ENCODE measurements at places on chromosomes 7 and 10.
A peak's percentile ranks its signal among the peaks of the same experiment; 100 is the strongest.

GRCh38 chr10:114276671-114277070, 37.6 kb downstream of the VWA2 start:
- no peak for DNase-seq

DNA sequence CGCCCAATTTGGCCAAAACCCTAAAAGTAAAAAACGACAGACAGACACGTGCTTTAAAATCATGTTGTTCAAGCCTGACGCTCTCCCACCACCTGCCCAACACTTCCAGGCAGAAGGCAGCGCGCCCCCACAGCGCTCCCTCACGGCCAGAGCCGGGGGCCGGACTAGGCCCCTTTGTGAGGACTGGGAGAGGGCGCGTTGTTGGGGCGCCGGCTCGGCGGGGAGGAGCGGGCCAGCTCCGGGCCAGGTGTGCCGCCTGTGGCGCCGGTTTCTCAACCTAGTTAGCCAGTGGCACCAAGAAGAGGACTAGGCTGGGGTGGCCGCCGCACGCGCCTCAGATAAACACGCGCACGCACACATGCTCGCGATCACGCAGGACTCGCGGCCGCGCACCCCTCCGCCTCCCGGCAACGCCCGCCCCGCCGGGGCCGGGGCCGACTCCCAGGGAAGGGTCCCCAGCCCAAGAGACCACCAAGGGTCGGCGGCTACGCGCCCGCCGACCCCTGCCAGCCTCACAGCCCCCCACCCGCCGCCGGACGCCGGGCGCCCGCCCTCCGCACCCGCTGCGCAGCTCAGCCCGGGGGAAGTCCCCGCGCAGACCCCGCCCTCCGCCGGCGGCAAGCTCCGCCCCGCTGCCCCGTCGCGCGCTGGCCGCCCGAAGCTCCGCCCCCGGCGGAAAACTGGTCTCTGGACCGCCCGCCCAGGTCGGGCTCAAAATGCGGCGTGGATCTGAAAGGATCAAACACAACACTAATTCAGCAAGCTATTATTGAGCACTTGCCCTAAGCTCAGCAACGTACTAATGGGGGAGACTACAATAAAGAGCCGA, at the start of gene IMMP2L:
IMMP2L (minus strand) TSS at position 589 of the 829 bp plus-strand sequence.
- DNase-seq, result peak; percentile 86

DNA sequence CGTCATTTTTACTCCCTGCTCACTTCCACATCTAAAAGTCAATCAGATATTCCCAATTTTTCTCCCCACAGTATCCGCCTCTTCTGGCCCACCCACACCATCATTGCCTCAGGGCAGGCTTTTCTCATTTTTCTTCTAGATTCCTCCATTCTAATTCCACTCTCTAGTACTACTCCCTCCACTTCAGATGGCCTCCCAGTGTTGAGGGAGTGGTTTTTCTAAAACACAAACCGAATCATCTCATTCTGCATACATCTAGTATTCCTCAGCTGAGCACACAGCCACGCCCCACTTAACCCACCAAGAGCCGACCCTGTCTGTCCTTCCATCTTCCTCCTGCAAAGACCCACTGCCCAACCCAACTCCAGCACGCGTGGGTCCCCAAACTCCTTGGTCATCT, 314.9 kb upstream of the NPVF start:
- no peak for DNase-seq

DNA sequence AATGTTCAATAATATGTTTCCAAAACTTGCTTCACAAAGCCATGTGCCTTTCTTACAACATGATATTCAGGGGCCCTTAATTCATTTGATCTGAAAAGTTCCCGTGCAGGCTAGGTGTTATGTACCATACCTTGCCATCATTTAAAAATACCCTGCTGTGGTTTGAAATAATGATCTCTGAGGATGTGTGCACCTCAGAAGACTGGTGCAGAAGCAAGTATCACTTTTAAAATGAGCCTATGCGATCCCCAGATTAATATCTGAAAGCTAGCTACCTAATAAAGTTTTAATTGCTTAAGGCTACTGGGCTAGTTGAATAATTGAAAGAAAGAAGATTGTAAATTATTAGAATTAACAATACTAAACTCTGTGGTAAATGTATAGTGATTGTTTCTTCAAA, 262.4 kb downstream of the CDK14 start:
- DNase-seq, result no peak

- DNase-seq, result no peak
Measured at GRCh38 chr10:127534074-127534473, 15.0 kb upstream of the NPS start.

GRCh38 chr7:156640949-156641485, 443 bp downstream of the RNF32 start:
- DNase-seq, result peak; percentile 32

GRCh38 chr7:50270531-50271018, 33.9 kb upstream of the IKZF1 start:
- no peak for DNase-seq

GRCh38 chr10:109746861-109747260, 176.4 kb downstream of the XPNPEP1 start:
- DNase-seq, result no peak

- no peak for DNase-seq
Measured at GRCh38 chr10:44981172-44982113, 2.8 kb upstream of the DEPP1 start.

DNA sequence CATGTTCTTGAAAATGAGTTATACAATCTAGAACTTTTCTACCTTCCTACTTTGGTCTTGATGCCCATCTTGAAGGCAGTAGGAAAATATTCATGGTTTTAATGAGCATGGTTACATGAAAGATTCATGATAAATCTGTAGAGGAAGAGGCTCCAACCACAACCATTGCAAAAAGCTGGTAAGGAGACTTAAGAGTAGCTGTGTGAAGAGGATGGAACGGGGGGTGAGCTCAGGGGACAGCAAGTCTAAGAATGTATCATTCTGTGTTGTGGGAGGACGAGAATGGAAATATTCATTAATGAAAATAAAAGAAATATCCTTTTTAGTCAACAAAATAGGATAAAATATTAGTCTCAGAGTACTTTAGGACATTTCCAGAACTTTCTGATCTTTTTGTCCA, 81.1 kb downstream of the BMPER start:
- DNase-seq, result no peak

Data from CD8-positive, alpha-beta memory T cell (primary cell).